ENCODE measurements at places on chromosomes 2 and 18.

DNA sequence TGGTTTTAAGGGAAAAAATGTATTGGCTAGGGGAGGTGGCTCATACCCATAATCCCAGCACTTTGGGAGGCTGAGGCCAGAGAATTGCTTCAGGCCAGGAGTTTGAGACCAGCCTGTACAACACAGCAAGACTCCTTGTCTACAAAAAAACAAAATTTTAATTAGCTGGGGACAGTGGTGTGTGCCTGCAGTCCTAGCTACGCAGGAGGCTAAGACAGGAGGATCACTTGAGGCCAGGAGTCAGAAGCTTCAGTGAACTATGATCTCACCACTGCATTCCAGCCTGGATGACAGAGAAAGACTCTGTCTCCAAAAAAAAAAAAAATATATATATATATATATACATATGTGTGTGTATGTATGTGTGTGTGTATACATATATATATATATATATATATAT is 18.5 kb downstream of the CCDC88A start:
- no peak for DNase-seq

DNA sequence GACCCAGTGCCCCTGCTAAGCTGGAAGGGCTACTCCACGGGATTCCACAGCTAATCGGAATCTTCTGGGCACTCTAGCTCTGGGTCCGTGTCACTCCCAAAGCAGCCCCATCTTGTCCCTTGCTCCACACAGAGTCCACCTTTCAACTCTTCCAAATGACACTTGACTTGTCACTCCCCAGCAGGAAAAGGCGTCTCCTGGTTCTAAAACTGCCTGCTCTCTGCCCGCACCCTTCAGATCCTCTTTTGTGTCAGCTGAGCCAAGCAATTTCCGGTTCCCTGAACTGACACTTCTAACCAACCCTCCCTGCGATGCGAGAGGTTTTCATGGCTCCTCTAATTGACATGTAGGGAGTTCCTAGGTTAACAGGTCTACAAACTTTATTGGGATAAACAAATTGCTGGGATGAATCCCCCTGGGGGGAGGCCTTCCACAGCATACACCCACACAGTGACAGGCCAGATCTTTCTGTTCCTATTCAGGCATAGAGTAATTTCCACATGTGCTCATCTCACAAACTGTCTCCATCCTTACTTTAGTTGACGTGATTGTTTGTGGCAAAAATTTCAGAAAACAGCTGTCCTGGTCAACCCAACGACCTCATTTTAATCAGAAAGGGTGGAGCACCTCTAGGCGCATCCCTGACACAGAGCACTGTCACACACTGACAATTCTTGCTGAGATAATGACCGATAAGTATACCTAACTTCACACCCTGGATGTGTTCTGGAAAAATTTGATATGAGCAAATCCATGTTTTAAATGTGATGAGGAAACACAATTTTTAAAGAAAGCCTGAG is 104.9 kb downstream of the RBMS1 start:
- no peak for DNase-seq

- DNase-seq, result no peak
Measured at GRCh38 chr18:38421021-38421420, 855.4 kb upstream of the CELF4 start.

- DNase-seq, result no peak
Measured at GRCh38 chr18:25639596-25639995, 287.6 kb upstream of the ZNF521 start.

DNA sequence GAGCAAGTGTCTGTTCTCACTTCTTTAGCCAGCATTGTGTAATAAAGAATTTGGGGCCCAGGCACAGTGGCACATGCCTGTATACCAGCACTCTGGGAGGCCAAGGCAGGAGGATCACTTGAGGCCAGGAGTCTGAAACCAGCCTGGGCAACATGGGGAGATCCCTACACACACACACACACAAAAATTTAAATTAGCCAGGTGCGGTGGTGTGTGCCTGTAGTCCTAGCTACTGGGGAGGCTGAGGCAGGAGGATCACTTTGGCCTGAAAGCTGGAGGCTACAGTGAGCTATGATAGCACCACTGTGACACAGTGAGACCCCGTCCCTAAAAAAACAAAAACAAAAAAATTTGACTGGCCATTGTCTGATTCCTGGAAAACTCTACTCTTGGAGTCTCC is 8.3 kb downstream of the REV1 start:
- DNase-seq, result no peak

- DNase-seq, result no peak
Measured at GRCh38 chr2:99708231-99708630, 218.4 kb upstream of the REV1 start.

Measured in NCI-H510A treated with DMSO at 0.1 percent for 48 hours (cell line).